Activated B cell treated with CpG ODN at 0.5 μM for 24 hours (primary cell): ENCODE measurements at places on chromosomes 7 and 10.

DNA sequence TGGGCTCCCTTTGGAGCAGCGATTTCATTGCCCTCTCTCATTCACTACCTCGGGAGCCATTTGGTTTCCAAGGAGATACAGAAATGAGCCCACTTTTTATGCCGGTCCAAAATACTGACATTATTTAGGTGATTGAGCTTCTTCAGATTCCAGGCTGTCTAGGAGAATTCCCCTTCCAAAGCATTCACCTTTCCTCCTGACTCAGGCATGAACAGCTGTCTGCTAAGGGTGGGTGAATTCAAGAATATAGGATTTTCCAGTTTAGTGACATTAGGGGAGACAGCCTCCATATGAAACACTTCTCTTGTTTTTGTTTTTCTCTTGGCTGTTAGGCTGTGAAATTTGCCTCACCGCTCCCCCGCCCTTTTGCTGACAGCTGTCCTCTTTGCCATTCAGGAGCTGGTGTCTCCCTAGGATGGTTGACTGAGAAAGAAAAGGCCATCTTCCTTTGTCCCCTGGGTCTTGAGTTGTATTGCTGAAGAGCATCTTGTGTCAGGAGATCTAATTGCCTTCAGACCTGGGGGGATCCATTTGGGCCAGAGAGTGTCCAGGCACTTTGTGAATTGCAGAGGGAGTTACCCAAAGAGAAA lies 56.7 kb downstream of the LRRC4 start:
- DNase-seq = no peak

DNA sequence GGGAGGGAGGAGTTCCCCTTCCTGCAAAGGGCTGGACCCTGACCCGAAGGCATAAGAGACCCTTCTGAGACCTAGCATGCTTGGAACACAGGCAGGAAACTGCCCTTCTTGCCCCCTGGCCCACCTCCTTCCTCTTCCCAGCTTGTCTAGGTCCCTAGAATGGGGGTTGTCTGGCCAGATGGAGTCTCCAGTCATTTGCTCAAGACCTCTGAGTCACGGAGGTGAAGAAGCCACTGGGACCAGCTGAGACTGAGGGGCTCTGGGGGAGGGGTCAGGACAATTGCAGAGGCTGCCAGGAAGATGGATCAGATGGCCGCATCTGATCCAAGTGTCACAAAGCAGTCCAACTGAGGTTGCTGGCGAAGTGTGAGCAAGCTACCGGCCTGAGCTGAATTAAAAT lies 46.2 kb downstream of the COL13A1 start:
- no peak for DNase-seq

DNA sequence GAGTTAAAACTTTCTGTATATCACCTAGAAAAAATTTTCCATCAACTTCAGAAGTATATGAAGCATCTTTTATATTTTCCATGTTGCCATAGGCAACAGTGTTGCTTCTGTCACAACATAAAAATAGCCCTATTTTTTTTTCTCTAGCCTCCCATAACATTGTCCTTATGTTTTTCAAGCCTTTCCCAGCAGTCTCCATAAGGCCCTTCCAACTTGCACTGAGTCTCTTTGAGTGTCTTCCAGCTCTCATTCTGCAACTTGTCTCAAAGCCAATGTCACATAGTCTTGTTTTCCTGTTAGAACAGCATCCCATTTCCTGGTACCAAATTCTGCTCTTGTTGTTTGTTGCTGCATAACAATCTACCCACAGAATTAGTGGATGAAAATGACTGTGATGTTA lies 1055.5 kb upstream of the GHITM start:
- no peak for DNase-seq

DNA sequence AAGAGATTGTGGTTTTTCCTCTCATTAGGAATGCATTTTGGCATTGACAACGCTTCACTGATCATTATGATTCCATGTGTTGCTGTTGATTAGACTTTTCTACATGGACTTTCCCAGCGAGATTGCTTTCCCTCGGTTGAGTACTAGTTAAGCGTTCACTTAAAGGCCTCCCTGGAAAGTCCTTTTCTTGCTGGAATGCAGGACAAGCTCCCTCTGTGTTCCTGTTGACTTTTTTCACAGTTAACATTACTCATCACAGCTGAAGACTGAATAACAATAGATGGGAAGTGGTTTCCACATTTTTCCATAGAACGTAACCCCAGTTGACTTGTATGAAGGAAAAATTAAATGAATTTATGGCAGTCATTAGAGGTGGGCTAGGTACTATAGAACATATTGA lies 2.6 kb upstream of the CAV1 start:
- DNase-seq = no peak

GRCh38 chr10:24642921-24643678 lies 80.6 kb downstream of the ARHGAP21 start:
- no peak for DNase-seq

- no peak for DNase-seq
These were observed 1.5 kb downstream of the IL6 start for GRCh38 chr7:22728401-22729029.

DNA sequence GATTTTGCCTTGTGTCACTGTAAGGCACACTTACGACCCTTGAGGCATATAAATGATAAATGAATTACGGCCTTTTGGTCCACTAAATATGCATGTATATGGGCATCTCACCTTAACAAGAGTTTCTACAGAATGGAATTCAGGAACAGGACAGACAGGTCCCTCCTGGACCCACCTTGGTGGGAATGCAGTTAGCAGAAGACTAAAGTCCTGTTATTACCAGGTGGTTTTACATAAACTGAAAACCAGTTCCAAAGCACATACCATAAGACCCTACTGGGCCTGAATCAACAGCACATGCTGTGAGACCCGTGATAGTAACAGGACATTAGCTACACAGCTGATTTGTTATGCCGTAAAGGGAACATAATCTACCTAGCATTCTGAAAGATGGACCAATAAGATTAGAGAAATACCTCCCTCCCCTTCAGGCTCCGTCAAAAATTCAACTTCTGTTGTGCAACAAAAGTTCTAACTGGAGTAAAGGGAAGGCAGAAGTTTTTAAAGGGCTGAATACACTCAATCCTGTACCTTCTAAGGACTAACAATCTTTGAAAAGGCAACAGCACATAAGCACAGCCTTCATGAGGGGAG lies 24.0 kb downstream of the LAMB1 start:
- no peak for DNase-seq

GRCh38 chr7:112112822-112113255 lies 93.4 kb downstream of the DOCK4 start:
- DNase-seq = no peak

GRCh38 chr7:140159497-140159896 lies 17.3 kb downstream of the KDM7A start:
- no peak for DNase-seq

GRCh38 chr10:89813546-89813945 lies 112.2 kb downstream of the KIF20B start:
- no peak for DNase-seq

DNA sequence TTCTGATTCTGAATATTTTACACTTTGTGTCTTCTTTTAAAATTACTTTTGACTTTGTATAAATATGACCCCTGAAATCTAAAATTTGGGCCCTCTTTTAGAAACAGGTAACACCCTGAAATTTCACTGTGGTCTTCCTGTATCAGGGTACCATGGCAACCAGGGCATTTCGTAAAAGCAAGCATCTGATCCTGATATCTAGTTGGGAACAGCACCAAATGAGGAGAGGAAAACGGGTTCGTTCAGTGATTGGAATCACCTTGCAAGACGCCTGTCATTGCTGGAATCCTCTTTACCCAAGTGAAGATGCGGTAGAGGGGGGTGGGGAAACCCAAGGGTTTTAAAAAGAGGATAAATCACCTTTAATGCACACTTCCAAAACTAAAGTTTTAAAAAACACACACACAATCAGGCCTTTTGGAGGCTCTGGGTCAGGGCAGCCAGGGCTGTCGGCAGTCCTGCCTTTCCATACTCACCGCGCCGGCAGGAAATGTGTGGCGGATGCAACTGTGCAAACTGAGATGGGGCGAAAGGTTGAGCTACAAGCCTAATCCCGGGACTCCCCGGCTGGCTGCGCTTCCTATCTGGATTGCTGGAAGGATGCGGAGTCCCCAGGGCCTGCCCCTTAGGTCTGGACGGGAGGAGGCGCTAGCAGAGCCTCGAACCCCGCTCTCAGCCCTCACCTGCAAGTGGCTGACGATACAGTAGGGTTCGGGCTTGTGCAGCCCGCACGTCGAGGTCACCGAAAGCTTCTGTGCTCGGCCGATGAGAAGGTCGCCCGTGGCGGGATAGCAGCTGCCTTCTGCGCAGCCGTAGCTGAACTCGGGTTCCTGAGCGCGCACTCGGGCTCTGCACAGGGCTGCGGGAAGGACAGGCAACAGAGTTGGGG lies 1.8 kb downstream of the LAMB1 start:
- DNase-seq = no peak

DNA sequence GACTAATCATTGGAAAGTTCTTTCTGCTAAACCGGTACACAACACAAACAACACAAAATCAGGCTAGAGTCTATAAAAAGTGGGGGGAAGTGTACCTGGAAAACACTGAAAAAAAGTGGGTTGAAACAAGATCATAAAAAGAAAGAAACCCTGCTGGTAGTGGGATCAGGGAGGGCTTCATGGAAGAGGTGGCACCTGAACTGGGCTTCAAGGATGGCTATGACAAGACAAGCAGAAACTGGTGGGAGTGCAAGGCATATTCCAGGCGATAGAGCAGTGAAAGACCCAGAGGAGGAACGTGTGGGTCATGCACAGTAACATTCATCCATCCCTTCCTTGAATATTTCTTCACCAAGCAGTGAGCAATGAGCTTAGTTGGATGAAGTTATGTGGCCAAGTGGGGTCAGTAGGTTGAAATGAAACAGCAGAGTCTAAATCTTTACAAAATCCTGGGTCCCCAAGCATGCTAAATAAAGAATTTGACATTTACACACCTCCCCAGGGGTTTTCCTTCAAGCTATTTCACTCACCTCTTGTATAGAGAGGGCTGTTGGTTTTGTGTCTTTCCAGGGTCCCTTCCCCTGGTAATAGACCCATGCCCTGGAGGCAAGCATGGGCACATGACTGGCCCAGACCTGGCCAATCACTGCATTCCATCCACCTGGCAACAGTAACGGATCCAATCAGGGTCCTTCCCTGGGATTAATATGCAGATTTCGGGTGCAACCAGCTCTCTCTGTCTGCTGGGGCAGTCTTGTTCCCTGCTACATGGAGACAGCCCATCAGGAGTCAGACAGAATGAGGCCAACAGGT lies 38.2 kb downstream of the SPOCK2 start:
- no peak for DNase-seq

- DNase-seq = no peak
These were observed 634.7 kb upstream of the AUTS2 start for GRCh38 chr7:68963552-68963951.

DNA sequence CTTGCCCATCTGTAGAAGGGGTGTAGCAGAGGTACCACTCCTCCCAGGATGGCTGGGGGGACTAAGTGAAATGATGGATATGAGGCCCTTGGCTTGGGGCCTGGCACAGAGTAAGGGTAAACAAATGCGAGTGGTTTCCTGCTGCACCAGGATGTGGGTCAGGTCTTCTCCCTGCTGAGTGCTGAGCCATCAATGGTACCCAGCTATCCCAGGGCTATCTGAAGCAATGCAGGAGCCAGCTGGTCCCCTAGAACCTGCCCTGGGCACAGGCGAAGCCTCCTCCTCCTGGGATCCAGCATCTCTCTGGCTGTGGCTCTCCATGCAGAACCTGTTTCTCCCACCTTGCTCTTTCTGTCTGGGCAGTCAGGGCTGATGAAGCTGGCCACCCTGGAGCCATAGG lies 20.9 kb upstream of the GOLGA7B start:
- DNase-seq = no peak

- no peak for DNase-seq
These were observed 50.1 kb upstream of the GDF10 start for GRCh38 chr10:47249881-47250280.

GRCh38 chr10:78336402-78336791 lies 302.7 kb downstream of the RPS24 start:
- no peak for DNase-seq

DNA sequence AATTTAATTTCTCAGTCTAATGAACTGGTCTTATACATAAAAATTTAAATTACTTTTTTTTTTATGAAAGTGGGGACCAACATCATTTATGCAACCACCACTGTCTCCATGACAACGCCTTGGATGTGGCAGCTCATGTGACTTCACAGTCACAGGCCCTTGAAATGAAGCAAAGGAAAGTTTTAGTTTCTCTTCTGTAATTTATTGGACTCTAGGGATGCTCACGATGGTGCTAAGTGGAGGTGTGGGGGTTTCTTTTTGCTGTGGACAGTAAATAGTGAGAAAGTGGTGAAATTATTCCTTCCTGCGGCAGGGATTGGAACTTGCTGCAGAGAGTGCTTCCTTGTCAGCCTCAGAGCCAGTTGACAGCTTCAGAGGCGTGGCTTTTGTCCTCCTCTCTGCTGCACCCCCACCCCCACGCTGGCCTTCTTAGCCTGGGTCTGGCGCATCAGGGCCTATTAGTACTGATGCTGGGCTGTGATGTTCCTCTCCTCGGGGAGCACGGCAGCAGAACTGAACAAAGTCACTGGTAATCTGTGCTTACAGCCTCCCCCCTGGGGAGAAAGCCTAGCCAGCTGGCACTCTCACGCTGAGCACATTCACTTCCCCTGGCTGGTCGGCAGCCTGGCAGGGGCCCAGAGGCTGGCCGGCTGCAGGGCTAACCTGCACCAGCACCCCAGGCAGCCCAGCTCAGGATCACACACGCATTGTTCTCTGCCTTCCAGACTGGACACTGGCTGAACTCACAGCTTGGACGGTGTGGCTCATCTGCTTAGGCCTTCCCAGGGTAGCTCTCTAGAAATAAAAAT lies 517.5 kb upstream of the GALNT17 start:
- peak; percentile 16 for DNase-seq

GRCh38 chr10:60733826-60734225 lies 44.5 kb upstream of the CDK1 start:
- DNase-seq = no peak

DNA sequence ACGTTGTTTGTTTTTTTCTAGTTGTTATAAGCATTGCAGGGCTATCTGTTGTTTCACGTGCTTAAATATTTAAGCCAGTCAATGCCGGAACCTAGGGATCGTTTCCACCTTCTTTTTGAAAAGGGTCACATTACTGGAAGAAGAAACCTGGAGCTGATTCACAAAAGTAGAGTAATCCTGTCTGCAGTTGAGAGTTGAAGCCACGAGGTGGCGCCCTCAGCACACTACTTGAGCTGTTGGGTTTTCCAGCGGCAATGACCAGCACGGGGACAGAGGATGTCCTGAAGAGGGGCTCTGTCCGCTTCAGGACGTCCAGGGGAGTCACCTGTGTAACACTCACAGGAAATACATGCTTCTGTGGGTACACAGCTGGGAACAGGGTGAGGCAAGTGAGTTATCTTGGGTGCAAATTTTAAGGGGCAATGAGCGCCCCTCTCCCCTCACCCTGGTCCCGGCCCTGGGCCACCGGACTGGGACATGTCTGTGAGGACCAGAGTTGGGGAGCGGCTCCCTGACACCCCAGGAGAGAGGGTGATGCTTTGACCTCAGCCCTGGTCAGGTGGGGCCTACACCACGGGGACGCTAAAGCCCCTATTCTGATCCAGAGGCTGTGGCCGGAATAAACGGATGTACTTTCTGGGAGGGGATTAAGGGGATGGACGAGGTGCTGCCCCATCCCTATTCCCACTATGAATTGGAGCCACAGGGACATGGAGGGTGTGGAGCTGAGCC lies 26.3 kb upstream of the WDFY4 start:
- DNase-seq = peak; percentile 59

GRCh38 chr10:127878475-127879055 lies 14.2 kb downstream of the CLRN3 start:
- DNase-seq = no peak

GRCh38 chr10:13593535-13593934 lies 6.8 kb downstream of the PRPF18 start:
- no peak for DNase-seq
